ENCODE measurements at places on chromosomes 16 and 17.

DNA sequence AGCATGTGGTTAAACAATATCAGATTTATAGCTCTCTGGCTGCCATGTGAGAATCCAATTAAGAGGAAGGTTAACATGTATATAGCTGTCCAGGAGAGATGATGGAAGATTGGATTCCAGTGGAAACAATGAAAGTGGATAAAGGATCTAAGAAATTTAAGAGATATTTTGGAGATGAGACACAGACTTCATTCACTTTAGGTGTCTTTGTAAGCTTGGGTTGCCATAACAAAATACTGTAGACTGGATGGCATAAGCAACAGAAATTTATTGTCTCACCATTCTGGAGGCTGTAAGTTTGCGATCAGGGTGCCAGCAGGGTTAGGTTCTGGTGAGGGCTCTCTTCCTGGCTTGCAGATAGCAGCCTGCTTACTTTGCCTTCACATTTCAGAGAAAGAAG, 155.9 kb upstream of the MYOCD start:
- no peak for DNase-seq

DNA sequence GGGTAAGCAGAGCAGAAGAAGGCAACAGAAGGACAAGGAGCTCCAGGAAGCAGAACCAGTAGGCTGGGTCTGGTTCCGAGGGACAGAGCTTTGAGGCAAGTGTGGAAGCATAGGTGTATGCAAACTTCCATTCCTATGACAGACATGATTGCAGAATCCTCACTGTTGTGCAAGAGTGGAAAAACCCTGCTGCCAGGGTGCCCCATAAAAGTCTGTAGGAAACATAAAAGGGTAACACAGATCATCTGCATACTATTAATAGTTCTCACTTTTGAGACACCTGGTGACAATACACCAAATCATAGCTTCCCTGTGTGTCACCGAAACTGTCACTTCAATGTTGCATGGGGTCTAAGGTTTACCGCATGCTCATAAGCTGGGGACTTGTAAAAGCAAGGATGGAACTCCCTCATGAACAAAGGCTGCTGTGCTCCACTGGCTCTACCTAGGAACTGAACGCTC, 39.7 kb downstream of the ARHGAP17 start:
- no peak for DNase-seq

GRCh38 chr16:14242769-14243168, 171.7 kb downstream of the MRTFB start:
- no peak for DNase-seq

GRCh38 chr16:68246666-68247065, 1.5 kb downstream of the PLA2G15 start:
- no peak for DNase-seq

- no peak for DNase-seq
Observed at GRCh38 chr16:2710711-2711231, 9.3 kb downstream of the PRSS27 start.

GRCh38 chr16:79776243-79776847, 175.8 kb upstream of the MAF start:
- DNase-seq: no peak

DNA sequence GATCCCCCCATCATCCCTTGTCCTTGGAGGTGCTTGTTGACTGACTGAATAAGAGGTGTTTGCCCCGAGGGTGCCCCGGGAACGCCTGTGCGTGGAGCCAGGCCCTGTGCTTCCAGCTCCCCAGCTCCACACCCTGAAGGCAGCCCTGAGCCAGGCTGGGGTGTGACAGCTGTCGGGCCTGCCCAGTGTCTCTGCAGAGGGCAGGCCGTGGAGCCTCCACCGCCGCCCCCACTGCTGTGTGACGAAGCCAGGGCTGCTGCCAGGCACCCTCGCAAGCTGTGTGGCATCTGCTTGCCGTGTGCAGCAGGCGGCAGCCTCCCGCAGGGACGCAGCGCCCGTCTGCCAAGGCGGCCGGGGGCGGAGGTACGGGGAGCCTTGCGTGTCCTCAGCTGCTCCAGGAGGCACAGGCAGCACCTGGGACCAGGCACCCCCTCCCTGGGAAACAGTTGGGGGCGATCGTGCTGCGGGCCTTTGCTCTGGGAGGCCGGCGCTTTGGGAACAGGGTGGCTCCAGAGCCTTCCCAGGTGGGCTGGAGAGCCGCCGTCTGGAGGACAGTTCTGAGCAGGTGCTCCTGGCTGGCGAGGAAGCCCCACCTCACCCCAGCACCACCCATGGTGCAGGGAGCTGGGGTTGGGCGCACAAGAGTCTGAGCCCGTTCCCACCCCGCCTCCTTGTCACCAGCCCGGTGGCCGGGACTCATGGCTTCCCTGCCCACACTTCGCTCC, 26.6 kb downstream of the GSE1 start:
- DNase-seq: peak; percentile 74

DNA sequence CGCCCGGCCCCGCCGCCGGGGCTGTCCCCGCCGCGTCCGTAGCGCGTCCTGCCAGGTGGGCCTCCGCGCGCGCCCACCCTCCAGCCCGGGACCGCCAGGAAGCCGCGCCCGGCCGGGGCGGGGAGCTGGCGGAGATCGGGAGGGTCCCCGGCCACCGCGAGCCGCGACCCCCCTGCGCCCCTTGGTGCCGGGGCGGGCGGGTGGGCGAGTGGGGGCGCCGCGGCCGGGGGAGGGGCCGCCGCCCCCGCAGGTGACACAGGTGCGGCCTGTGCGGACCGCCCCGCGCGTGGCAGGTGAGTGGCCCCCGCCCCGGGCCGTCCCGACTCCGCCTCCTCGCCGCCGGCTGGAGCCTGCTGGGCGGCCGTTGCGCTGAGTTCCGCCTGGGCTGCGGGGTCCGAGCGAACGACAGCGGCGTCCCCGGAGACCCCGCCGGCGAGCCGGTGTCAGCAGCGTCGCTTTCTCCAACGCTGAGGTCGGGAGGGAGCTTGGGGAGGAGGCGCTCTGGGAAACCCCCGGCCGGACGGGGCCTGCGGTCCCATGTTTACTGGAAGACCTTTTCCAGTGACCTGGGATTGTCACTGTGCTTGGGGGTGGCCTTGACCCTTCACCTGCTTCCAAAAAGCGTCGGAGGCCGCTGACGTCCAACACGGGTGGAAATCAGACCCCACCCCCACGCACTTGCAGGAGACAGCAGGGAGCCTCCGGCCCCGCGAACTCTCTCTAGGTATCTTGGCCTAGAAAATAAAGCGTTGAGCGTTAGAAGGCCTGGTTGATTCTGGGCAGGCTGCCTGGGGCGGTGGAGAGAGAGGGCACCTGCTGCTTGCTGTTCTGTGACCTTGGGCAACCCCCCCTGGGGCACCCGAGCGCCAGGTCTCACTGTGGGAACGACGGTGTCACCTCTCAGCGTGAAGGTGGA, 542 bp downstream of the KLHL36 start:
- no peak for DNase-seq

DNA sequence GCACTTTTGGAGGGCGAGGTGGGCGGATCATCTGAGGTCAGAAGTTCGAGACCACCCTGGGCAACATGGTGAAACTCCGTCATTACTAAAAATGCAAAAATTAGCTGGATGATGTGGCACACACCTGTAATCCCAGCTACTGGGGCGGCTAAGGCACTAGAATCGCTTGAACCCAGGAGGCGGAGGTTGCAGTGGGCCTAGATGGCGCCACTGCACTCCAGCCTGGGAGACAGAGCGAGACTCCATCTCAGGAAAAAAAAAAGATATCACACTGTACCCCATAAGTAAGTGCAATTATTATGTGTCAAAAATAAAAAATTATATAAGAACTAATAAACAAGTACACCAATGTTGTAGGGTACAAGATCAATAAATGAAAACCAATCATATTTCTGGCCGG, 200.0 kb downstream of the CDRT15L2 start:
- no peak for DNase-seq

- no peak for DNase-seq
Observed at GRCh38 chr16:72264771-72265170, 92.8 kb upstream of the PMFBP1 start.

DNA sequence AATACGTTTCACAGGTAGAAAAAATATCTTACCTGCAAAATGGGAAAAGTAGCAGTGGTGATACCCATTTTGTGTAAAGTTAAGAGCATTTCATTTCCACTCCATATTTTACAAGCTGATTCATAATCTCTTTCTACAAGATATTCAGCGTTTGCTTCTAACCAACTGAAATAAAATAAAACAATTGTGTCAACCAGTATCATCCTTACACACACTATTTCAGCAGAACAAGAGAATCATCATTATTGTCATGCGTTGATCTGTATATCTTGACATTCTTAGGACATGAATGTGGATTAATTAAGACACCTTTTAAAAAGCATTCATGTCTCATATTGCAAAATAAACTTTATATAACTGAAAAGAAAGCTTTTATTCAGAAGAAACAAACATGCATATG, 69.8 kb downstream of the BRIP1 start:
- no peak for DNase-seq

DNA sequence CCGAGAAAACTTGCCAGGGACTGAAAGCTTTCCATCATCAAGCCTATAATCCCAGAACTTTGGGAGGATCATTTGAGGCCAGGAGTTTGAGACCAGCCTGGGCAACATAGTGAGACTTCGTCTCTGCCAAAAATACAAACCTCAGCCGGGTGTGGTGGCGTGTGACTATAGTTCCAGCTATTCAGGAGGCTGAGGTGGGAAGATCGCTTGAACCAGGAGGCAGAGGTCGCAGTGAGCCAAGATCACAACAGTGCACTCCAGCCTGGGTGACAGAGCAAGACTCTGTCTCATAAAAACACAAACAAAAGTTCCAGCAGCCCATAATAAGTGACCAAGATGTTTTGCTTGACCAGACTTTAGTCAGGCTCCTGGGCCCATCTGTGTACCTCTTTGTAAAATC, 1.9 kb downstream of the MEAK7 start:
- no peak for DNase-seq

GRCh38 chr17:4818276-4818675, 11.3 kb downstream of the PLD2 start:
- no peak for DNase-seq

- DNase-seq: no peak
Observed at GRCh38 chr17:79269620-79270019, 195.0 kb downstream of the ENGASE start.

DNA sequence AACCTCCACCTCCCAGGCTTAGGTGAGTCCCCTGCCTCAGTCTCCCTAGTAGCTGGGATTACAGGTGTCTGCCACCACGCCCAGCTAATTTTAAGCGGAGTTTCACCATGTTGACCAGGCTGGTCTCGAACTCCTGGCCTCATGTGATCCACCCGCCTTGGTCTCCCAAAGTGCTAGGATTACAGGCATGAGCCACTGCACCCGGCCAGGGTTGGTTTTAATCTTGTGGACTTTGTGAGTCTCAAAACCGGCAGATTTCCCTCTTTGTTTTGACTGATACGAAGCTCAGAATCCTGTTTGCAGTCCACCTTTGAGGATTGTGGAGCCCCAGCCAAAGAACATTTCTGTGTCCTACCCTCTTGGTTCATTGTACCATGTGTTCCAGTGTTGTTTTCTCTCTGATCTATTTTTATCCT, 16.4 kb upstream of the CPSF4L start:
- no peak for DNase-seq

DNA sequence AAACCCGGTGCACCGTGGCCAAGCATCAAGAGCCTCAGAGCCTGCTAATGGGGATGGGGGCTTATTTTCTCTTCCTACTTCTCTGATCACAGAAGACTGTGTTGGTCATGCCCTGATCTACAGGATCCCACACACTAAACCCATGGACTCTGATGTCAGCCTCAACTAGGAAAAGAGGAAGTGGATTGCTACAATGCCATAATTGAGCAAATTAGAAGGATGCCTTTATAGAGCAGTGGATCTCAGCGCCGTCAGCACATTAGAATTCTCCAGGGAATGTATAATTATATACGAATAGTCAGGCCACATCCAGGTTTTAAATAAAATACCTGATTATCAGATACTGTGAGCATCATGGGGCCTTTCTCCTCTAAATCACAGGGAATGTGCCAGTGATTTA, 64.8 kb downstream of the VAT1L start:
- DNase-seq: no peak

DNA sequence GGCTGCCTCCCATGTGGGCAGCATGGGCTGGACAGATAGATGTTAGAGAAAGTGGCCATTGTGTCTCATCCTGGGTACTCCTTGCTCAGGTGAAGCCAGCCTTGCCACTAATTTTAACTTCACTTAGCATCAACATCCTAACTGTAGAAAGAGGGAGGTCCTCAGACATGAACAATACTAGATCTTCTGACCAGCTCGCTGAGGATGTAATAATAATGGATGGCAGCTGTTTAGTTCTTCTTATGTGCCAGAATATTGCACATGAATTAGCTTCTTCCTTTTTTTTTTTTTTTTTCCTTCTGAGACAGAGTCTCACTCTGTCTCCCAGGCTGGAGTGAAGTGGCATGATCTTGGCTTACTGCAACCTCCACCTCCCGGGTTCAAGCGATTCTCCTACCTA, 232.4 kb downstream of the CCDC182 start:
- no peak for DNase-seq

GRCh38 chr16:21233045-21233520, 416 bp upstream of the ANKS4B start:
- DNase-seq: no peak

DNA sequence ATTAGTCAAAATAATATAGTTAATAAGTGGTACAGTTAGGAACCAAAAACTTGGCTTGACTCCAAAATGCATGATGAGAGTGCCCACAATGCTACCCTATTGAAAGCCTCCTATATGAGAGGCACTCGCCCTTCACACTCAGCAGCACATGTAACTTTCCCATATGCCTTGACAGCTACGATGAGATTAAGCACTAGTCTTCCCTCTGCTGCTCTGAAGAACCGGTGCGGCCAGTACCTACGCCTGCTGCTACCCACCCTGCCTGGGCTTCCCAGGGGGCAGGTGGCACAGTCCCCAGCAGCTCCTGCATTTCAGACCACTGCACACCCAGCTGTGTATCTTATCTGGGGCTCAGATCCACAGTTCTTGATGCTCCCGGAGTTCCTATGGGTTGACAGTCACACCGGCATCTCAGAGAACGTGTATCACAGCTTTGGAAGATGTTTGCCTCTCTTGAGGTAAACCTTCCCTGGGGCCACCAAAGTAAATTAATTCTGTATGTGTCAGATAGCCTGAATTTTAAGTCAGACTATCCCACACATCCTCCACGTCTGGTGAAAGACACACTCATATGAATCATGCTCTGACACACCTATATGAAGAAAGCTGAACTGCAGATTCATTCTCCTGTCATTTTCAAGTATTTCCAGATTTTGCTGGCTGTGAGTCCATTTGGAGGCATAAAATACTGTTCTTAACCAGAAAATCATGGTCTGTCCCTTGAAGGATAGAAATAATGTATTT, 77.8 kb downstream of the MYH10 start:
- DNase-seq: no peak

- DNase-seq: no peak
Observed at GRCh38 chr16:886802-887731, 83.7 kb downstream of the LMF1 start.

All from NCI-H1417 treated with DMSO at 0.1 percent for 48 hours (cell line).